ENCODE measurements at places on chromosomes 16 and 17. TPM values are rescaled to one million over a fixed set of nuclear protein-coding genes. Genes with fewer than 3 reads are reported as not detected.

DNA sequence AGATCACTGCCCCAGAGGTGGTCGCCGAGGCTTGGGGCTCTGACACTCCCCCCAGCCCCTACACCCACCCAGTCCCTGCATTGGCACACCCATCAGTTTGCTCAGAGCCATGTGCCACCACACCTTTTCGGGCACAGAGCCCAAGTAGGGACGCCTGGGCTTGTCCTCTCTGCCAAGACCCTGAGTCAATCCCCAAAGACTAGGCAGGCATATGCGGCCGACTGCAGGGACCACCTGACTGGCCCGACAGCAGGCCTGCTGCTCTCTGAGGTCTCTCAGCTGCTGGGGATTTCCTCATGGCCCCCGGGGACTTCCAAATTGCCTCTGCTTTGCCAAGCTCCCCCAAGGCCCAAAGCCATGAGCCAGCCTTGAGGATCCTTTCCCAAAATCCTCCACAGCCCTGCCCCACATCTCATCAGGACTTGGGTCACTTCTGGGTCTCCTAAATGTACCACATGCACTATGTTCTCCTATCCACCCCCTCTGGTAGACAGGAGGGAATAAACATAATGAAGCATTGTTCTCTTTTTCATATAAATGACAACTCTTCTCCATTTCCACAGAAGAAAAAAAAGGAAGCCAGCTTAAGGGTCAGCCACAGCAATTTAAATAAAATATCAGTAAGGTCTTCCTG is 30.6 kb downstream of the MYO18A start:
- peak overlapping the region; percentile 54 for H3K27ac ChIP-seq
- peaks cover 38% of the 10 kb centered on the region for H3K4me1 ChIP-seq

Gene EFCAB5
- total RNA-seq: 0.12 TPM

GRCh38 chr17:47629826-47630225 is 19.9 kb upstream of the KPNB1 start:
- H3K27me3 ChIP-seq: no peaks in the 10 kb centered on the region
- no peaks in the 10 kb centered on the region for H3K36me3 ChIP-seq
- H3K4me3 ChIP-seq: no peak overlapping the region
- H3K4me1 ChIP-seq: no peaks in the 10 kb centered on the region
- no peak overlapping the region for H3K27ac ChIP-seq

DNA sequence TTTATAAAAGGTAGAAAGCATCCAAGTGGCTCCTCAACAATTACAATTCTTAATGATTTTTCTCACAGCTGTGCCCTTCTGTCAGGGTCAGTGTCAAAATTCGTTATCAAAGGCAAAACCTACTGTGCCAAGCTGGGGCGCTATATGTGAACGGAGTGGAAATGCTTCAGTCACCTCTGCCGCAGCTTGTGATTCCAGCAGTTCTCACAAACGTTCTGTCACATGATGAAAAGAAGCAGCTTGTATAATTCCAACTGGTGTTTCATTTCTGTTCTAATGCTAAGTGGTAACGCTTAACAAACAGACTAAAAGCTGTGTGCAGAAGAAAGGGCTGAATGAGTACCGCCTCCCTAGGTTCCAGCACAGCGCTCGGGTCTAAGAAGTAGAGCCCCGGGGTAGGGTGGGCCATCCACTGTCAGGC is 14.2 kb downstream of the PLD6 start:
- H3K4me1 ChIP-seq: no peaks in the 10 kb centered on the region
- no peaks in the 10 kb centered on the region for H3K36me3 ChIP-seq
- H3K4me3 ChIP-seq: no peak overlapping the region
- H3K27me3 ChIP-seq: no peaks in the 10 kb centered on the region
